ENCODE measurements at places on chromosomes 1 and 21.

DNA sequence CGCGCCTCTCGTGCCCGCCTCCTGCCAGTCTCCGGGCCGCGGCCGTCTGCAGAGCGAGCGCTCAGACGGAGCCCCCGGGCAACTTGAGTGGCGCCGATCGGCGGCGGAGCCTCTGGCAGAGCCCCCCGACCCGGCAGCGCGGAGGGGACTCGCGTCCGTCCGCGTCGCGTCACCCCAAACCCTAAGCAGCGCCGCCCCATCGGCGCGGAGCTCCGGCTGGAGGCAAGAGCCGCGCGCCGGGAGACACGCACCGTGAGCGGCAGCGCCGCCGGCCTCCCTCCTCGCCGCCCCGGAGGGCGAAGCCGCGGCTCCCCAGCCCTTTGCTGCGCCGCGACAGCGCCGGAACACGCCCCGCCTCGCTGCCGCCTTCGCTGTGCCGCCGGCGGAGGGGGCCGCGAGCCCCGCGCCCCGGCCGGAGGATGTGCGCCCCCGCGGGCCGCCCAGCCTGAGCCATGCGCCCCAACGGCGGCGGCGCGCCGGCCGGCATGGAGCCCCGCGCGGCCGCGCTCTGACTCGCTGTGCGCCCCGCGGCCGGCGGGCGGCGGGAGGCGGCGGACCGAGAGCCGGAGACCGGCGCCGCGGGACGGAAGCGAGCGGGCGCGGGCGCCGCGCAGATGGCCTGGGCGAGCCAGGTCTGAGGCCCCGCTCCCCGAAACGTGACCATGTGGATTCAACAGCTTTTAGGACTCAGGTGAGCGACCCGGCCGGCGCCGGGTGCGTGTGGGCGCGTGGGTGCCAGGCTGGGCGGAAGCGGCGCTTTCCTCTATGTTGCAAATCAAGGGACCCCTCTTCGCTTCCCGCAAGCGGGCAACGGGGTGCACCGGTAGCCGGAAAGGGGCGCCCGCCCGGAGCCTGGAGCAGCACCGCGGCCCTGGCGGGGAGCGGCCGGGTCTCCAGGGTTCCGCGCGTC, 610 bp downstream of the AJAP1 start:
- DNase-seq = peak; percentile 54

DNA sequence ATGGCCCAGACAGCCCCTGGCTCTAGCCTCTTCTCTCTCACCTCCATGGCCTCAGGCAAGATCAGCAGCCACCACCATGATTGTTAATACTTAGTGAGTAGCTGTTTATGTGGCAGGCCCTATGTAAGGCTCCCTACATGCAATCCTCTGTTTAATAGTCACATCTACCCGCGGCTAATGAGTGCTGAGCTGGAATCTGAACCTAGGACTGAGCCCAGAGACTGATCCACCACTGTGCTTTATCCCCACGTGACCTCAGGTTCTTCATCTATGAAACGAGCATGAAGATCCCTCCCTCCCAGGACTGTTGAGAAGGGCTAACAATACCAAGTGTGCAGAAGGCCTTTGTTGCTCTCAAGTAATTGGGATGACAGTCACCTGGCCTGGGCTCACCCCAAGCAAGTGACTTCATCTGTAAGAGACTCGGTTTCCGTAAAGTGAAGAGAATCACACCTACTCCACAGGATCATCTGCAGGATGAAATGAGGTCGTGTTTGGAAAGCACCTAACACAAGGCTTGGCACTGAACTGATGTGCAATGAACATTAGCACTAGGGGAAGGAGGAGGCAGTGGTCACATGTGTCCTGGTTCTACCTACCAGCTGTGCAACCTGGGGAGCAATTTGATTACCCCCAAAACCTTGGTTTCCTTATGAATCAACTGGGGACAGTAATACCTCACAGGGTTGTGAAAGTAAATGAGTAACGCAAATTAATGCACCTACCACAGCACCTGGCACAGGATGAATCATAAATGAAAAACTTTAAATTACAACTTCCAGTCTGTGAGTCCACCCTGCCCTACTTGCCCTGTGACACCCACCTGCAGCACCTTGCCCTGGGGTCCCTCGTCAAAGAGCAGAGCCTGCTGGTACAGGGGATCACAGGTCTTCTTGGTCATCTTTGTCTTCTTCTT, 37.2 kb downstream of the RIMS3 start:
- no peak for DNase-seq

DNA sequence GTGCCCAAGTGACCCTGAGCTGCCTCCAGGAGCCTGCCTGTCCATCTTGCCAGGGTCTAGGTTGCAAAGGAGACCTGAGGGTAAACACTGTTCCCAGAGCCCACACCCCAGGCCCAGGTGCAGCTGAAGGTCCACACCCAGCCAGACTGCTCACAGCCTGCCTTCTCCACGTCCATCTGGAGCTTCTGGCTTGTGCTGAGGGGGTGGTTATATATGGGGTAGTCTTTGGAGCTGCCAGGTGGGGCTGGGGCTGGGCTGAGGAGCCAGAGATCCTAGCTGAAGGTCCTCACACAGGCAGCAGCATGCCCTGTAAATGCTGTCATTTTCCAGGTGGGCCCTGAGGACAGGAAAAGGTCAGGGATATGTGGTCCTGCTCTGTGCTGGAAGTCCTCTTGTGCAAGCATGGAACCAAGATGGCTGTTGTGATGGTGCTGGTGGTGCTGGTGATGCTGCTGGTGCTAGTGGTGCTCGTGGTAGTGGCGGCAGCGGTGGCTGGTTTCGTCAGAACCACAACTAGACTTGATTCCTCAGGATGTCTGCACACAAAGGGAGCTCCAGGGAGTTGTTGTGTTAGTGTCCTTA, 182.7 kb downstream of the MATN1 start:
- DNase-seq = no peak

- peak; percentile 84 for DNase-seq
These were observed 6.1 kb upstream of the PLA2G5 start for GRCh38 chr1:20063861-20064292.

DNA sequence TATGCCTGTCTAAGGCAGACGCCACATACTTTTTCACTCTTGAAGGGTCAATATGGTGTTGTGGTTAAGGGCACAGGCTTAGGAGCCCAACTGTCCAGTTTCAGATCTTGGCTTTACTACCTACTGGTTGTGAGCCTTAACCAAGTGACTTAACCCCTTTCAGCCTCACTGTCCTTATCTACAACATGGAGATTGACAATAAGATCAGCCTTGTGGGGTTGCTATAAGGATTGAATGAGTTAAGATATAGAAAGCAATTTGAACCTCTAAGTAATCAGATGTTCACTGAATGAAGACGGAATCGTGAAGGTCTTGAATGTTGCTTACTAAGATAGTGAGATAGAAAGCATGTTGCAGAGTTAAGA, 121.3 kb upstream of the JUN start:
- DNase-seq = no peak

DNA sequence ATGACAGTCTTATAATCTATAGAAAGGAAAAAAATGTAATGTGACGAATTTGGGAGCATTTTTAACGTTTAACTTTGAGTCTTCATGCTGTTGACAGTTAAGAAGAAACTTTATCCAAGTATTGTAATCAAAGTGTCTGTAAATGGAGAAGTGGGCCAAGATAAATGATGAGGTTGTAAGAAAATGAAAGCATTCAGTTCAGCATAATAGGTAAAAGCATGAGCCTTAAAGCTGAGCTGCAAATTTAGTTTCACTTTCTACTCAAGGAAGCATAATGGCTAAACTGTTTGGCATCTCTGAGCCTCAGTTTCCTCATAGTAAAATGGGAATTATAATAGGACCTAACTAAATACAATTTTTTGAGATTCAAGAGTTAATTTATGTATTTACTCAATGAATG, 1554.8 kb downstream of the KCNT2 start:
- no peak for DNase-seq

GRCh38 chr1:50750021-50750619, 209.9 kb downstream of the FAF1 start:
- DNase-seq = peak; percentile 62

DNA sequence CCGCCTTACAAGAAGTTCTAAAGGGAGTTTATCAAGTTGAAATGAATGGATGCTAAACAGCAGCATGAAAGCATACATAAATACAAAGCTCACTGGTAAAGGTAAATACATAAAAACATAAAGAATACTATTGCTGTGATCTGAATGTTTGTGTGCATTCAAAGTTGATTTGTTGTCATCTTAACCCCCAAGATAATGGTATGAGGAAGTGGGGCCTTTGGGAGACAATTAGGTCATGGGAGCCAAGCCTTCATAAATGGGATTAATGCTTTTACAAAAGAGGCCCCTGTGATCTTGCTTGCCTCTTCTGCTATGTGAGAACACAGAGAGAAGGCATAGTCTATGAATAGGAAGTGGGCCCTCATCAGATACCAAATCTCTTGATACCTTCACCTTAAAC, 209.0 kb upstream of the SAMSN1 start:
- DNase-seq = no peak

DNA sequence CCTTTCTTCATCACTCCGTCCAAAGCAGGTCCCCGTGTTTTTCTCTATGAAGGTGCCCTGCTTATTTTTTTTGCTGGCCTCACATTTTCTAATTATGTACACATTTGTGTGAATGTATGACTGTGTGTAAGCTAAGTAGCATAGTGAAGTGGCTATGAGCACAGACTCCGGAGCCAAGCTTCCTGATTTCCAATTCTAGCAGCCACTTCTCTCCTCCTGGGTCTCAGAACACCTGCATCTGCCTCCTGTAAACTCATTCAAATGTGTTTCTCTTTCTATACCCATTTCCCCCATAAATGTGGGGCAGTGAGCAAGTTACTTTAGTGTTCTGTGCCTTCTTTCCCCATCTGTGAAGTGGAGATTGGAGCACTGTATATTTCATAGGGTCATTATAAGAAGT, 2.1 kb downstream of the SLAMF6 start:
- no peak for DNase-seq

GRCh38 chr1:65846866-65847265, 54.2 kb downstream of the PDE4B start:
- DNase-seq = peak; percentile 13

DNA sequence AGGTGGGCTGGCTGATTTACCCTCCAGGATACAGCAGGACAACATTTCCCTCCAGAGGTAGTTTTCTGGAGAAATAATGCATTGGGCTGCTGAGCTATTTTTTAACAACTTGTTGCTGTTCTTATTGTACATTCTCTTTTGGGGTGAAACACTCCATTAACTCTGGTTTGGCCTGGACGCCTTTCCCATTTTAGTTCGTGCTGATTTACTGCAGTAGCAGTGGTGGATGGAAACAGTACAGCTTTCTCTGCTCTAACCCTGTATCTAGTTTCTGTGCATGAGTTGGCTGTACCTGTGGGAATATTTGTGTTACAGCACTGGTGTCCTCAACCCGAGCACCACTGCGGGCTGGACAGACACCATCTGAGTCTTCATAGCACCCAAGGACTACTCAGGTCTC, 325.3 kb downstream of the ASTN1 start:
- no peak for DNase-seq

GRCh38 chr1:110049801-110050601, 15.6 kb downstream of the STRIP1 start:
- no peak for DNase-seq

- peak; percentile 46 for DNase-seq
These were observed 44.5 kb upstream of the CCDC190 start for GRCh38 chr1:162905174-162906158.

- peak; percentile 7 for DNase-seq
These were observed at the start of gene PGLYRP4 for GRCh38 chr1:153348511-153349362. Gene PGLYRP4 (minus strand): TSS chr1:153348841. CDS start chr1:153347932, 909 bp downstream.

GRCh38 chr1:78587211-78587610, 33.0 kb upstream of the IFI44L start:
- no peak for DNase-seq

- DNase-seq = no peak
These were observed 5.9 kb downstream of the FNDC10 start for GRCh38 chr1:1593834-1594601.

DNA sequence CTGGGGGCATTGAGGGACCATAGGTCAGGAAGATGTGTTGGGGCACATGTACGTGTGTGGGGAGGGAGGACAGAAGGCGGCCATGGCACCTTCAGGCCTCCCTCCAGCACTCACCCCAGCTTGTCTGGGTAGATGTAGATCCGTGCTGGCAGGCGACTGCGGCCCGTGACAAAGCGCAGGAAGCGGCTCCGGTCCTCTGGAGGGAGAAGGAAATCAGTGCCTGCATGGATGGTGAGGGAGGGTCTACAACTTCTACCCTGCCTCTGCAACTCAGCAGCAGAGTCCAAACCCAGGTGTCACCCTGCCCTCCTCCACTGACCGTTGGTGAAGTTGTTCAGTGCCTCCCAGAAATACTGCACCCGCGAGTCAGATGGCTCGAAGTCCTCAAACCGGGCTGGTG, 7.4 kb downstream of the HECTD3 start:
- no peak for DNase-seq

DNA sequence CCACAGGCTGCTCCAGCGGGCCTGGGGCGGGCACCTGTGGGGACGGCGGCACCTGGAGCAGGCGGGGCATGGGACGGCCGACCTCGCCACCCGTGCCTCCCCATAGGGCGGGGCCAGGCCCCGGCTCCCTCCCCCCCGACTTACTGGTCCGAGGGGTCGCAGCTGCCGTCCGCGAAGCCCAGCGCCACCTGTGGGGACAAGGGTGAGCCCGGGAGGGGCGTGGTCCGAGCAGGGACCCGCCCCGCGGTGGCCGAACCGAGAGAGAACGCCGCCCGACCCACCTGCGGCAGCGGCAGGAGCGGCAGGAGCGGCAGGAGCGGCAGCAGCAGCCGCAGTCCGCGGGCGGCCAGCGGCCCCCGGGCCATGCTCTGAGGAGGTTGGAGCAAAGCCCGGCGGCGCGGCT, at the start of gene TMEM52:
Gene TMEM52, minus strand, starts transcription at position 379 of the 403 bp plus-strand sequence. Its CDS starts 14 bp downstream, at position 365.
- DNase-seq = no peak

GRCh38 chr21:17257784-17258183, 255.1 kb upstream of the CXADR start:
- no peak for DNase-seq

DNA sequence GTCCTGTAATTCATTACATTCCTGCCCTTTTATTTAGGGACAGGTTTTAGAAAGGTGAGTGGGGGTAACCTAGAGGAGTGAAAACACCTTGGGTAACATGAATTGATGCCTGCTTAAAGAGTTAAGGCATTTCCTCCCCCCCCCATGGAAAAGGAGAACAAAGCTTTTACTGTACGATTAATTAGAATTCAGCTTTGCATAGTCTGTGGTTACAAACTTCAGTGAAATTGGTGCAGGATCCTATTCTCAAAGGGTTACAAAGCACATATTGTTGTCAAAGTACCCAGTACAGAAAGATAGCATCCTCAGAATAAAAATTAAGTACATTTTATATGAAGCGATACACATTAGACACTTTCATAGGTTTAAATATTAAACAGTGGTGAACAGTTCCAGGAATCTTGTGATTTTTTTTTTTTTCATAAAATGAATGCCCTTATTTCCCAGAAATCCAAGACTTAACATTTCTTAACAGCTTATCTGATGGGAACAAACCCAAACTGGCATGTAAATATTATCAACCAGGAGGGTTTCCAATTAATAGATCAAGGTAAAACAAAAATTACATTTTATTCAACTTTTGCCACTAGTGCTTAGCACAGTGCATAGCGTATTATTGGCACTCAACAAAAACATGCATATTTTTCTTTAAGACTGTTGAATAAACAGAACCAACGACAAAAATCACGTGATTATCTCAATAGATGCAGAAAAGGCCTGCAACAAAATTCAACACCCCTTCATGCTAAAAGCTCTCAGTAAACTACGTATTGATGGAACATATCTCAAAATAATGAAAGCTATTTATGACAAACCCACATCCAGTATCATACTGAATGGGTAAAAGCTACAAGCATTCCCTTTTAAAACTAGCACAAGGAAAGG, 172.7 kb downstream of the PDE4B start:
- DNase-seq = no peak

GRCh38 chr1:92960395-92961130, 699 bp downstream of the DIPK1A start:
- peak; percentile 84 for DNase-seq

Measured in AG20443 (cell line).